SIG-M5 (cell line): ENCODE measurements at places on chromosomes 2 and 18.

DNA sequence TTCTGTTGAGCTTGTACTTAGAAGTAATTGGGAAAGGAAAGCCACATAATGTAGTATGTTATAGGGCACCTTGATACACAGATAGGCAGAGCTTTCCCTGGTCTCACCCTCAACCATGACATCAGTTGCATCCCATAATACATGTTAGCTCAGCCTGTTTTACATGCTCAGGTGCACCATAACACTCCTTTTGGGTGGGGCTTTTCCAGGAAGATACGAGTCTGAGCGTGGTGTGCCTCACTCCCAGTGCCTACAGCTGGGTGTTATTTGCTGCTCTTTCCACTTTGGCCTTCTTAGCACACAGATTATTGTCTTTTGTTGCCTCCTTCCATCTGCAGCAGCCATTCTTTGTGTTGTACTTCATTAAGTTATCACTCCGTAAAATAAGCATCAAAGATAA lies 11.9 kb downstream of the TTC39C start:
- DNase-seq = no peak

DNA sequence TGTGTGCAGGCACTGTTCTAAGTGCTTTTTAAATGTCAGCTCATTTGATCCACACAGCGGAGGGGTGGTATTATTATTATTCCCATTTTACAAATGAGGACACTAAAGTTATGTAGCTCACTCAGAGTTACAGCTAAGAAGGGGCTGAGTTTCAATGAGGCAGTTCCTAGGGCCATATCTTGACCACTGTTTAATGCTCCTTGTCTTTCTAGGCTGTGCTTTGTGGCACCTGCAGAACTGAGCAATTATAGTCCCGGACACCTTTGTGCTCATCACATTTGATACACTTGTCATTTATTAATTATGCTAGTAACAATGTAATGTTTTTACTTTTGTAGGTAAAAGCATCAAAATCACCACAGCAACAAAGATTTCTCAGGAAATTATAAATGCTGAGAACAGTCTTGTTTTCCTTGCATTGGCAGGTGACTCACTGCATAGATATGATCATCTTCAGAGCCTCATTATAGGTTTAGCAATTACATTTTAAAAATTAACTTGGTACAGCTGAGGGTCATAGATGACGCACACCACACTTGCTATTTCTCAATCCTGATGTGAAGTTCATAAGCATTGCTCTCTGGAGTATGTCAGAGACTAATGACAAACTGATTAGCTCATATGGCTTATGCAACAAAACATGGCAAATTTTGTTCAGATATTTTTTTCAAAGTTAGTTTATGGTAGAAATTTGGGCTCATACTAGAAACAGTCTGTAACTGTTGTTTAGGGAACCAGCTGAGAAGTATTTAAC lies 366.8 kb downstream of the TGIF1 start:
- DNase-seq = no peak

DNA sequence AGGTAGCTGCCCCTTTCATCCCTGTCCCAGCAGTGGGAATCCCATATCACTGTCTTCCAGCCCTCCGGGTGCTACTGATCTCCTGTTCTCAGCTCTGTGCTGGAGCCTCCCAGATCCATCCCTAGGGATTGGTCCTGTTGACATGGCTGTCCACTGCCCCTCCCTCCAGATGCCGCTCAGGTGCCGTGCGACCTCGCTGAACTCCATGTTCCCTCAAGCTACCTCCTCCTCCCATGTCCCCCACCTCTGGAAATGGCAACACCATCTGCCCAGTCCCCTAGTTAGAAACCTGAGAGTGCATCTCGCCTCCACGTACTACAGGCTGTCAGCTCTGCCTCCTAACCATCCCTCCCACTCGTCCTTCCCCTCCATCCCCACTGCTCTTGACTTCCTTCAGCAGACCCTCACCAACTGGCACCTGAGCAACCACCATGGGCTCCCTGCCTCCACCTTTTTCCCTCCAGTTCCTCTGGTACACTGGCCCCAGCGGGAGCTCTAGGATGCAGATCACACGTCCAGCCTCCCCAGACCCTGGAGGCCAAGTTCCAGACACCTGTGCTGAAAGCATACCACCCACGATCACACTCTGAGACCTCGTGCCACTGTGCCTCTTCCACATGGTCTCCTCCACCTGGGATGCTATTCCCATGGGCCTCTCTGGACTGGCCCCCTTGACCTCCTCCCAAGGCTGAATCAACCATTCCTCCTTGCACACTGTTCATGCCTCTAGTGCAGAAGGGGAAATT lies 106.8 kb downstream of the KLHL29 start:
- DNase-seq = no peak

DNA sequence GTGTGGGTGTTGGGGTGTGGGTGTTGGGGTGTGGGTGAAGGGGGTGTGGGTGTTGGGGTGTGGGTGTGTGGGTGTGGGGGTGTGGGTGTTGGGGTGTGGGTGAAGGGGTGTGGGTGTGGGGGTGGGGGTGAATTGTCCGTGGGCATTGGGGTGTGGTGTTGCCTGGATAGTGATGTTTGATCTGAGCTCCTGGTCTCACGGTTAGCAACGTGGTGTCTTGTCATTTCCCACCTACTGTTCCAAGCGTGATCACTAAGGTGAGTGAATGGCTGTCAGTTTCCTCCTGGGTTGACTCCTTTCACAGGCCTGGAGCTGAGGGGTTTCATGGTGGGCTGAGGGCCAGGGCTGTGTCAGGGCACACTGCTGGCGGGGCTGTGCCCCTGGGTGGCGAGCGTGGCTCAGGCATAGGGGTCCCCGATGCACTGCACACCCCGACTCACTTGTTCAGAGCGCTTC lies 27.2 kb downstream of the RTP5 start:
- DNase-seq = no peak

DNA sequence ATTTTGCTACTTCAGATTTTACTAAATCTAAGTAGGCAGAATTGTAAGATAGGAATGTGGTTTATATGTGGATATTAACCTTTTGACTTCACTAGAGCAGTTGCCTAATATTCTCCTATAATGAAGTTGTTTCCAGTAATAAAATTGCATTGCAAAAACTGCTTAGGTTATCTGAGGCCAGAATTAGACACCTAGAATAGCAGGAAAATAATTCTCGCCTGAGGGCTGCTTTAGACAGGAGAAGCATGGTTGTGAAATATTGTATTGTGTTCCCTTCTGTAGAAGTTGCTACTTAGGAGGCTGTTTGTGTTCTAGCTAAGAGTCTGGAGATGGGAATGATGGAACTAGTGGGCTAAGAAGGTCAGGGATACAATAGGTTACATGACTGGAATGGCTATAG lies 146.3 kb downstream of the PLCL1 start:
- no peak for DNase-seq

GRCh38 chr18:55999641-56000040 lies 411.6 kb upstream of the TCF4 start:
- DNase-seq = no peak

GRCh38 chr2:108605947-108606346 lies 71.7 kb downstream of the LIMS1 start:
- no peak for DNase-seq

DNA sequence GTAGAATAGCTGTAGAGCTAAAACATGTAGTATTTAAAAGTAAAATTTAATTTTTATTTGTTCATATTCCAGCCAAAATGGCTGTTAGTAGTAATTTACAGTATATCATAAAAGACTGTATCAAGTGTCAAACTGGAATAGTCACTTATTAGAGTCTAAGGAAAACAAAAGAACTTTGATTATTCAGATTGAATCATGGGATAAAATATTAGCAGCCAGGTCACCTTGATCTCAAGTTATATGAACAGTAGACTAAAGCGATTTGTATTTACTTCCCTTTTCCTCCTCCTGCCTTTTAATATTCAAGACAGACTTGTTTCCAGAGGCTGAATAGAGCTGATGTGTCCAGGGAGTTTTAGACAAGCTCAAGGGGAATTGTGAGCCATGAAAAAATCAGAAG lies 54.4 kb downstream of the PMAIP1 start:
- no peak for DNase-seq
